ENCODE measurements at places on chromosomes 5 and 9. TPM values are rescaled to one million over a fixed set of nuclear protein-coding genes. Genes with fewer than 3 reads are reported as not detected.

The ACTBL2 gene
- not detected for total RNA-seq

The MELK gene
- total RNA-seq: 5.3 TPM

The ADGRD2 gene
- not detected for total RNA-seq

The PCDHB10 gene
- 0.66 TPM for total RNA-seq

The SRD5A1 gene
- total RNA-seq: 49.6 TPM

Data from smooth muscle cell of trachea (primary cell).